Testis (tissue), 5 donors: ENCODE measurements at places on chromosomes 12 and 14. TPM values are rescaled to one million over a fixed set of nuclear protein-coding genes. Genes with fewer than 3 reads are reported as not detected.

The NXPH4 gene
- total RNA-seq: 7.5 TPM

The RASSF9 gene
- 0.63 TPM for total RNA-seq

The HIP1R gene
- total RNA-seq: 34.3 TPM

The KRT83 gene
- 1.2 TPM for total RNA-seq

The LPAR5 gene
- 2.4 TPM for total RNA-seq

The MYF6 gene
- not detected for total RNA-seq

The NELL2 gene
- total RNA-seq: 10.6 TPM

The TAS2R46 gene
- total RNA-seq: 5.4 TPM

The NYNRIN gene
- total RNA-seq: 21.8 TPM

The MUCL1 gene
- not detected for total RNA-seq

The MLEC gene
- total RNA-seq: 93.2 TPM

The CHGA gene
- total RNA-seq: 92.9 TPM

The MLH3 gene
- 31.8 TPM for total RNA-seq

The ESR2 gene
- total RNA-seq: 19.8 TPM

The MAGOHB gene
- total RNA-seq: 16.1 TPM

The CATSPERB gene
- 5.0 TPM for total RNA-seq

The BDKRB2 gene
- total RNA-seq: 0.87 TPM

The MAP3K12 gene
- total RNA-seq: 52.2 TPM

The OAS1 gene
- 13.8 TPM for total RNA-seq

The IKBIP gene
- total RNA-seq: 7.7 TPM

The TAS2R30 gene
- 11.3 TPM for total RNA-seq

The TDRD9 gene
- 41.8 TPM for total RNA-seq

The TAC3 gene
- total RNA-seq: 2.9 TPM

The RGS6 gene
- total RNA-seq: 6.3 TPM

The RECQL gene
- 21.6 TPM for total RNA-seq

The OTX2 gene
- total RNA-seq: not detected

The SLC2A3 gene
- total RNA-seq: 11.0 TPM

The MIP gene
- 0.63 TPM for total RNA-seq

The KRT8 gene
- 13.2 TPM for total RNA-seq

The SLC7A8 gene
- 94.2 TPM for total RNA-seq

The KRT73 gene
- total RNA-seq: not detected

The PLD4 gene
- 1.7 TPM for total RNA-seq

The POTEM gene
- total RNA-seq: 45.0 TPM

The NR2C1 gene
- total RNA-seq: 114 TPM

The GCN1 gene
- total RNA-seq: 104 TPM

The LHX5 gene
- total RNA-seq: 0.12 TPM

The C14orf180 gene
- total RNA-seq: not detected

The TEX52 gene
- total RNA-seq: 4.7 TPM

The RD3L gene
- total RNA-seq: not detected

The A2M gene
- total RNA-seq: 151 TPM

The FICD gene
- total RNA-seq: 10.0 TPM

The EPS8 gene
- total RNA-seq: 65.3 TPM

The ANKS1B gene
- 26.8 TPM for total RNA-seq

The ZFYVE26 gene
- 32.7 TPM for total RNA-seq

The ITGA7 gene
- total RNA-seq: 26.4 TPM

The GPD1 gene
- 2.4 TPM for total RNA-seq

The TBX3 gene
- total RNA-seq: 8.4 TPM
